Femur (tissue), 1 donor: ENCODE measurements at places on chromosomes 6 and 20.
A peak's percentile ranks its signal among the peaks of the same experiment; 100 is the strongest.

- DNase-seq, result no peak
Observed at GRCh38 chr20:43936104-43936770, 21.6 kb downstream of the TOX2 start.

- no peak for DNase-seq
Observed at GRCh38 chr6:133360194-133360593, 119.0 kb downstream of the EYA4 start.

DNA sequence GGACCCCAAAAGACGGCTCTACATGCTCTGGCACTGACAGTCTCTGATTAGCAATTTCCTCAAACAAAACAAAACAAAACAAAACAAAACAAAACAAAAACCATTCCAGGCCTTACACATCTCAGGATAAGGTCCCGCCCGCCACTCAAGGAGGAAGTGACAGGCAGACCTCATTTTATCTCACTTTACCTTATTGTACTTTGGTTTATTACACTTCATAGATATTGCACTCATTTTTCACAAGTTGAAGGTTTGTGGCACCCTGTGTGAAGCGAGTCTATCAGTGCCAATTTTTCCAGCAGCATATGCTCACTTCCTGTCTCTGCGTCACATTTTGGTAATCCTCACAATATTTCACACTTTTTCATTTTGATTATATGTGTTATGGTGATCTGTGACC is 15.2 kb downstream of the ZBP1 start:
- no peak for DNase-seq

- peak; percentile 67 for DNase-seq
Observed at GRCh38 chr20:22815603-22816315, 219.4 kb upstream of the SSTR4 start.

- no peak for DNase-seq
Observed at GRCh38 chr6:15342114-15342513, 96.2 kb downstream of the JARID2 start.

GRCh38 chr6:2369606-2370005 is 124.2 kb upstream of the GMDS start:
- DNase-seq, result no peak
